Bone marrow (tissue), 2 donors: ENCODE measurements at places on chromosomes 11 and 22.

GRCh38 chr11:10050561-10050960 is 243.5 kb downstream of the SBF2 start:
- no peak for DNase-seq

- DNase-seq = peak; percentile 9
Measured at GRCh38 chr22:29369460-29369859, 18.9 kb downstream of the AP1B1 start.

GRCh38 chr11:77723024-77723423 is 85.4 kb upstream of the CLNS1A start:
- no peak for DNase-seq

GRCh38 chr11:1854132-1854948 is 1.5 kb downstream of the LSP1 start:
- no peak for DNase-seq

DNA sequence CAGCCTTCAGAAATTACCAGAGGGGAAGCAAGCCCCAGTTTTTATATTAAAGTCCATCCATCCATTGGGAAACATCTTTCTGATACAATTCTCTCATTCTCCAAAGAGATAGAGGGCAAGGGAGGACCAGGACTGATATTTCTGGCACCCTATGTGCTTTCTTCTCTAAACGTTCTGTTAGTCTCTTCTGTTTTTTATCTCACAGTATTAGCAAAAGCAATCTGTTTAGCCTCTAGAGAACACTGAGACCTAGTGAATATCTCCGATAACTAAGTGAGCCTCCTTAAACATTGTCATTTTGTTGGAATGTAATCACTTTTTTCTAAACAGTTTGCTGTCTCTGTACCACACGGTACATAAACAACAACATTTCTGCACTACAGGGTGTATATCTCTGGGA is 464.6 kb downstream of the JRKL start:
- no peak for DNase-seq

DNA sequence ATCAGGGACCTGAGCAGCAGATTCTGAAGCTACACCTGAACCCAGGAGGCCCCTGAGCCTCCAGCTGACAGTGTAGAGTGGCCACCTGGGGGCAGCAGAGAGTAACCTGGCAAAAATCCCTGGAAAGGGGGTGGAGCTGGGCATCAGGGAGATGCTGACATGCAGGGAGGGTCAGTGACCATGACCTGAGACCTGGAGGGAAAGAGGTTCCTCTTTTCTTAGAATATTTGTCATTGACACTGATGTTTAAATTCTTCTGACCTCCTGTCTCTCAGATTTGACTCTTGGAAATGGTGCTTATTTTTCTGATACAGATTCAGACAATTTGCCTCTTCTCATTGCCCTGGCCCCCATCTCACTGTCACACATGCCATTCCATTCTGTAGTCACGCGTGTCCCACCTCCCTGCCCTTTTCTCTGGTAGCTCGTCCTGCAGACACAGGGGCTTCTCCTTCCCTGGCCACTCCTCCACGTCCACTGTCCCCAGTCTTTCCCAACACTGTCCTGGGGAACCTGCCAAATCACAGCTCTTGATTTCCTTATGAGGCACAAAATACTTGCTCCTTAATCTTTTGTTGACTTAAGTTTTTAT is 117.2 kb upstream of the IGLL5 start:
- no peak for DNase-seq

- no peak for DNase-seq
Measured at GRCh38 chr11:16223558-16223957, 132.8 kb downstream of the SOX6 start.

DNA sequence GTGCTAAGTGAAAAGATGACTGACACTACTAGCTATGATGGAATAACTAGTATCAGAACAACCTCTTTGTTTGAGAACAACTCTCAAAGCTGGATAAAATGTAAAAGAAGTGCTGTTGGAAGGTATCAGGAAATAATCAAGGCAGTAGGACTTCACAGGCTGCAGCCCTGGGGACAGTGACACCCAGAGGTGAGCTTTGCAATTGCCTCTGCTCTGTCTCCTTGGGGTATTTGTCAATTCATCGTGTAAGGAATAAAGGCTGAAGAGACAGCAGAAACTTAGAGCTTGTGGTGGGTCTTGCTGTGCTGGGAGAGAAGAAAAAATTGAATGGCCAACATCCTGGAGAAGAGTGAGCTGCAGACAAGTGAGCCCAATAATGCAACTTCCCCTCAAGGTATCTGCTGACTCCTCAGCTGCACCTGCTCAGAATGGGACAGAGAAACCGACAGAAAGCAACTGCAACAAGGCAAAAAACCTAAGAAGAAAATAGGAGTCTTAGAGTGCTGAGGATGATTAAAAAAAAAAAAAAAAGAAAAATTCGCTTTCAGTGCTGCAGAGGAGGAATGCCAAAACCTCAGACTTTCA is 141.1 kb downstream of the RCN1 start:
- no peak for DNase-seq

DNA sequence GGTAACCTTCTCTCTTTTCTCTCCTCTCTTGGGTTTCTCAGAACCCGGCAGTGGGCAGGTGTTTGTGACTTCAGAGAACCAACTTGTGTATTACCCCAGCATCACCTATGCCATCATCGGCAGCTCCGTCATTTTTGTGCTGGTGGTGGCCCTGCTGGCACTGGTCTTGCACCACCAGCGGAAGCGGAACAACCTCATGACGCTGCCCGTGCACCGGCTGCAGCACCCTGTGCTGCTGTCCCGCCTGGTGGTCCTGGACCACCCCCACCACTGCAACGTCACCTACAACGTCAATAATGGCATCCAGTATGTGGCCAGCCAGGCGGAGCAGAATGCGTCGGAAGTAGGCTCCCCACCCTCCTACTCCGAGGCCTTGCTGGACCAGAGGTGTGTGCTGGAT is 62.2 kb downstream of the COMMD9 start:
- no peak for DNase-seq
